GM13976 (cell line): ENCODE measurements at places on chromosomes 16 and 17.

- no peak for DNase-seq
Measured at GRCh38 chr17:43846963-43847371, at the start of gene CD300LG. Gene CD300LG (plus strand): TSS chr17:43847176. CDS start chr17:43847217, 41 bp downstream.

DNA sequence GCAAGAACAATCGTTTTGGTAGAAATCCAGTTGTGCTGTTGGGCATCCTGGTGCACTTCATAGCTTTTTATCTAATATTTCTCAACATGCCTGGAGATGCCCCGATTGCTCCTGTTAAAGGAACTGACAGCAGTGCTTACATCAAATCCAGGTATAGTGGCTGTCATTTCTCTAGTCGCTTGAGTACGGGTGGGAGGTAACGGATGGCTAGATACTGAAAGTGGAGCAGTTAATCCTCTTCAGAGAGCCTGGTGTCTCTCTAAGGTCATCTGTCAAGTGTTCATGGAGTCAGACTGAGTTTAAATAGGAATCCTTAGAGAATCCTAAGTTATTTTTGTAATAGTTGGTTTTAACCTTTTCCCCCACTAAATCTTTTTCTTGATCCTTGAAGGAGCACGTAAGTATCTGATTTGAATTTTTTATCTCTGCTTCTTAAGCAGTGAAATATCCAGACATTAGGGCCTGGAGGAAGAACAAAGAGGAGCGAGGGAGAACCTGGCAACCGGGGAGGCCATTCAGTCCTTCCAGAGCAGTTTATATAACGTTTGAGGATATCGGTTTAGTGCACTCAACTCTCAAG is 37.2 kb downstream of the MFSD11 start:
- no peak for DNase-seq

GRCh38 chr16:396199-396598 is 800 bp upstream of the NME4 start:
- no peak for DNase-seq

- DNase-seq: no peak
Measured at GRCh38 chr17:65078441-65079160, 22.1 kb upstream of the GNA13 start.
